ENCODE measurements at places on chromosomes 16 and 17.

- no peak for DNase-seq
Observed at GRCh38 chr16:10171221-10171620, 11.0 kb downstream of the GRIN2A start.

DNA sequence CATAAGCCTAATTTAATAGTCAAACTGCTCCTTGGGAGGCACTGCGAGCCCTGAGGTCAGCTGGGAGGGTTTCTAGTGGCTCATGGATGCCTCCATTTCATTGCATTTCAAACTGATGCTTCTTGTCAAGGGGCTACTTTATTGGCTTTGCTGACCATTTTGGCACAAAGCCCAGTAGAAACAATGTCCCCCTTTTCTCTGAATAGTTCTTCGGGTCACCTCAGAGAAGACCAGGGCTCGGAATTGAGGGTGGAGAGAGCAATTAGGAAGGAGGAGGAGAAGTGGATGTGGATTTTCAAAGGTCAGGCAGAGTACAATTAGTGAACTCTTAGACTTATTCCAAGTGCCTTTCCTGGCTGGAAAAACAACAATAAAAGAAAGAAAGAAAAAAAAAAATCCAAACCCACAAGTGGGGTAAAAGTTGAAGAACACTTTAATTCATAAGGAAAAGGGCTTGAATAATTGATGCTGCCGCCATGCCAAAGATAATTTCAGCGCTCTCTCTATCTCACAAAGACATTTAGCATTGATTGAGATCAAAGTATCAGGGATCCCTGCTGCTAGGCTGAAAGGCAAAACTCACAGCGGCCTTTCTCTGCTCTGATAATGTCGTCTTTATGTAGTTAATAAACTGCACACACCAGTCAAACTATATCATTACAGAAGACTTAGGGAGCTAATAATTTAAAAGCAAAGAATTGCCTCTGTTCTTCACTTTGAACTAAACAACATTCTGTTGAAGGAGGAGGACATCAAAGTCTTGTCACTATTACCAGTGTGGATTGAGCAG, 122.7 kb downstream of the RGS9 start:
- no peak for DNase-seq

- DNase-seq: no peak
Observed at GRCh38 chr17:76458580-76459490, 5.9 kb upstream of the UBE2O start.

DNA sequence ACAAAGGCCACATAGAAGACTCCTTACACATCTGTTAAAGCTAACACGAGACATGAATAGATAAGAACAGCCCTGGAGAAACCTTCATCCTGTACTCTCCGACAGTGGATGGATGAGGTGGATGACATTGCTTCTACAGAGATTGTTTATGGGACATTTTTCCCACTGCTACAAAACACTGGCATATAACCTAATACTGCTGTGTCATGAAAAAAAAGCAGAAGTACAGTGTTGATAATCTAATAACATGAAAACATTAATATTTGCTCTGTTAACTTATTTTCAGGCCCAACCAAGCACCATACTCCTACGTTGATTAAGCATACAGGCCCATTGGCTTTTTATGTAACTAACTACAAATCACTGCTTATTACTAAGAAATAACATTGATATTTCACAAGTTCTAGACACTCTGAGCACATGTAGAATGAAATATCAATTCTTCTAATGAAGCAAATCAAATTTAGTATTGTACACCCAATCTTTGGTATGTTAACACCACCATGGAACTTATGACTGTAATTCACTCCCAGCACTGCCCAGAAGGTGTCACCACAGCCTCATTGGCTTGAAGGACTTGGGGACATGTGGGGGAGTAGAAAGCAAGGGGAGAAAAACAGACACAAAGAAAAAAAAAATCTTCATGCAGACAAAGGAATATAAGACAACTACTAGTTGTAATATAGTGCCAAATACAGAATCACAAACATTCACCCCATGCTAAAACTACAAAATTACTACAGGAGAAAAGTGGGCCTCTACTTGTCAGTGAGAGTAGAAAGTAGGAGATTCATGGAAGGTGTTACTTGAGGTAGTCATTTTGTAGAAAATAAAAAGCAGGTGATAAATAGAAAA, 330.0 kb upstream of the PMFBP1 start:
- no peak for DNase-seq

DNA sequence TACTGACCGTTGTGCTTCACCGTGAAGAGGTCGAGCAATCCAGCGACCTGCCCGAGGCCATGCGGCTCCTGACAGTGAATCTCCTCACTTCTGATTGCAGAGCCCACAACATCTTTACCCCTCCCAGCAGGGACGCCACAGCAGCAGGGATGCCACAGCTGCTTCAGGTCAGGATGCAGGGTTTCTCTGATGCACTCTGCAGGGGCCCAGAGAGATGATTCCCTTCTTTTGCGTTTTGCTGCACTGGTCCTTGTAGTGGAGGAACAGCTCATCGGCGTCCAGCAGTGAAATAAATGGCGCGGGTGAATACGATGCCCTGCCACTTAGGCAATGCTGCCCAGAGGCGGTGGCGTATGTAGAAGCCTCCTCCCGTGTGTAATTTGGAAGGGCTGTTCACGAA, 5.6 kb downstream of the KIAA0513 start:
- no peak for DNase-seq

DNA sequence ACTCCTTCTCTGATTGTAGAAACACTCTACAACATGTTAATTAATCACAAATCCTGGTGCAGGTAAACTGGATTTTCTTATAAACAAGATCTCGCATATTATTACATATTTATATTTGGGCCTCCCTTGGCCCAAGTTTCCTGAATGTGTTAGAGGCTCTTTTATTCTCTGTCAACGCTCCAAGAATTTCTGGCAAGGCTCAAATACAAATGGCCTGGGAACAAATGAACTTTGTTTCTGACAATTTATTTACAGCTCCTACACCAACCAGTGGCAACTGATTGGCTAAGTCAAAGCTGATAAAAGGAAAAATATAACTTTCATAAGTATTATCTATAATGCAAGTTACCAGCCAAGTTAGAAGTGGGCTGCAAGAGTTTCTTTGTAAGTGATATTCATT, 64.9 kb upstream of the CORO6 start:
- DNase-seq: no peak

DNA sequence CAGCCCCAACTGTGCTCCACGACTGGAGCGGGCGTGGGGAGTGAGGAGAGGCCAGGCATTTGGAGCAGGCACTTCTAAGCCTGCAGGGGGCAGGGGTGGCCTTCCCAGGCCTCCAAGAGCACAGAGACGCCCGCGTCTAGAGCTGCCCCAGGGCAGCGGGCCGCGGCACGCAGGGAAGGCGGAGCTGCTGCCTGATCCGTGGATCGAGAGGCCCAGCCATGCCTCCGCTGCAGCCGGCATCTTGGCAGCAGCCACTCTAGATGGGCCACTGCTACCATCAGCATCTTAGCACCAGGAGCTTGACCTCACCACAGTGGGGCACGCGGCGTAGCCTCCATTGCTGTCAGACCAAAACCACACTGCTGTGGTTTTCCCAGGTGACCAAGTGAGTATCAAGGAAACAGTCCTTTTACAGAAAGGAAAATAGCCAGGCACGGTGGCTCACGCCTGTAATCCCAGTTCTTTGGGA, 20.4 kb upstream of the WDR45B start:
- no peak for DNase-seq

- no peak for DNase-seq
Observed at GRCh38 chr16:16168431-16168830, 54.9 kb downstream of the ABCC6 start.

All from cortex of kidney (tissue), 1 donor.